Spleen (tissue), 13 donors: ENCODE measurements at places on chromosomes 5 and 9. TPM values are rescaled to one million over a fixed set of nuclear protein-coding genes. Genes with fewer than 3 reads are reported as not detected.

Gene ANKRD33B
- total RNA-seq, result 29.5 TPM

Gene SEMA6A
- total RNA-seq, result 46.4 TPM

Gene RNF14
- total RNA-seq, result 45.2 TPM

Gene ASPN
- total RNA-seq, result 0.36 TPM

Gene ZNF454
- total RNA-seq, result 1.3 TPM

Gene OR1J2
- not detected for total RNA-seq

Gene EIF4EBP3
- total RNA-seq, result 11.5 TPM

Gene CCNO
- total RNA-seq, result not detected

Gene QSOX2
- total RNA-seq, result 13.2 TPM

Gene DMRTA1
- 0.14 TPM for total RNA-seq

Gene PCSK1
- total RNA-seq, result 0.72 TPM

Gene IGFBPL1
- total RNA-seq, result not detected

Gene TRAF1
- total RNA-seq, result 13.7 TPM

Gene GLRA1
- not detected for total RNA-seq

Gene SFXN1
- 46.4 TPM for total RNA-seq

Gene DMRT3
- total RNA-seq, result not detected

Gene CARD9
- total RNA-seq, result 25.5 TPM

Gene CARD19
- 44.6 TPM for total RNA-seq

Gene GABBR2
- total RNA-seq, result not detected

Gene PRR16
- total RNA-seq, result 1.3 TPM

Gene FOXD4L6
- total RNA-seq, result 0.68 TPM

Gene ABL1
- 43.6 TPM for total RNA-seq

Gene LRRTM2
- 2.1 TPM for total RNA-seq

Gene PARP8
- 106 TPM for total RNA-seq

Gene MLANA
- total RNA-seq, result not detected

Gene ZNF883
- total RNA-seq, result 1.0 TPM

Gene EGFL7
- total RNA-seq, result 179 TPM

Gene TAS2R1
- not detected for total RNA-seq

Gene SLC36A3
- total RNA-seq, result not detected

Gene ATP10B
- total RNA-seq, result not detected

Gene TNIP1
- 210 TPM for total RNA-seq

Gene PCDH1
- total RNA-seq, result 5.2 TPM

Gene POU5F2
- total RNA-seq, result 4.6 TPM

Gene TMEM171
- 26.9 TPM for total RNA-seq

Gene PCDHB5
- 3.4 TPM for total RNA-seq

Gene RNF183
- total RNA-seq, result not detected

Gene TMOD1
- total RNA-seq, result 1.6 TPM

Gene GRXCR2
- total RNA-seq, result not detected

Gene RFX3
- 24.2 TPM for total RNA-seq

Gene NR2F1-AS1
- total RNA-seq, result 5.9 TPM

Gene ENHO
- not detected for total RNA-seq

Gene MTAP
- 42.0 TPM for total RNA-seq

Gene ANKRD34B
- 0.46 TPM for total RNA-seq

Gene GZMA
- 24.6 TPM for total RNA-seq

Gene CDX1
- 0.25 TPM for total RNA-seq

Gene KIF27
- 8.4 TPM for total RNA-seq

Gene TSLP
- 1.1 TPM for total RNA-seq

Gene TSSK1B
- not detected for total RNA-seq

Gene SPINK6
- total RNA-seq, result not detected

Gene GDNF
- 0.88 TPM for total RNA-seq

Gene ACTBL2
- not detected for total RNA-seq
